NT2/D1 (cell line): ENCODE measurements at places on chromosomes 12 and 14.

DNA sequence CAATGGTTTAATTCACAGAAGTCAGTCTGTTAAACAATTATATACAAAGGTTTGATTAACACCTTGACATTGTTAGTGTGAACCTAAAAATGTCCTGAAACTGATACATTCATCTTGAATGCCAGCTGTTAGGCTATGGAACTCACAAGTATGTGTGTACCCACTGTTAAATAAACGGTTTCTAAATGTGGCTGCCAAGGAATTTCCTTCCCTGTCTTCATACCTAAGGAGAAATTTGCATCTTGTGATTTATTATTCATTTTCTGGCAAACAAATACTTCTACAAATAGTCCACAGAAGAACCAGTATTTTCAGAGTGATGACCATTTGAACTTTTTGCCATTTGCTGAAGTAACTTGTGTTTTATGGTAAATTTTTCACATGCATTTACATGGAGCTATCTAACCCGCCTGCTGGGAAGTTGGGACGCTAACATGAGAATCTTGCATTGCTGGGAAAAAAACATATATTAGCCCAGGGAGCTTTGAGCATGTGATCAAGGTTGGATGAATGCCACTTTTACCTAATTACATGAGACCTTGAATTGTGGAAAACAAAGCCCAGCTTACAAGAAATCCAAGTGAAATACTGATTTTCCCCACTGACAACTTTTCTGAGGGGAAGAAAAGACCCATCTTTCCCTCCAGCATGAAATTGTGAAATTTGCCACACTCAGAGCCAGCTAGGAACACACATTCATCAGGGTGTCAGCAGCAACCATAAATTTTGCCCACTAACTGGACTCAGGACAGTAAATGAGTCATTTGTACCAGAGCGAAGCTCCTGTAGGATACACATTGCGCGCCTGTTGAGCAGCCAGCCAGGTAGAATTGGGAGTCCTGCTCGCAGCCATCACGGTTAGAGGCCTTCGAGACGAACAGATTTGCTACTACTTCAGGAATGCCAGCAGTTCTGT lies 118.0 kb downstream of the KICS2 start:
- no peak for DNase-seq

GRCh38 chr12:125222876-125223275 lies 157.6 kb downstream of the AACS start:
- no peak for DNase-seq

GRCh38 chr14:67332468-67332867 lies 27.1 kb downstream of the ATP6V1D start:
- no peak for DNase-seq

- DNase-seq = no peak
Measured at GRCh38 chr12:110677982-110678381, 10.9 kb downstream of the HVCN1 start.

DNA sequence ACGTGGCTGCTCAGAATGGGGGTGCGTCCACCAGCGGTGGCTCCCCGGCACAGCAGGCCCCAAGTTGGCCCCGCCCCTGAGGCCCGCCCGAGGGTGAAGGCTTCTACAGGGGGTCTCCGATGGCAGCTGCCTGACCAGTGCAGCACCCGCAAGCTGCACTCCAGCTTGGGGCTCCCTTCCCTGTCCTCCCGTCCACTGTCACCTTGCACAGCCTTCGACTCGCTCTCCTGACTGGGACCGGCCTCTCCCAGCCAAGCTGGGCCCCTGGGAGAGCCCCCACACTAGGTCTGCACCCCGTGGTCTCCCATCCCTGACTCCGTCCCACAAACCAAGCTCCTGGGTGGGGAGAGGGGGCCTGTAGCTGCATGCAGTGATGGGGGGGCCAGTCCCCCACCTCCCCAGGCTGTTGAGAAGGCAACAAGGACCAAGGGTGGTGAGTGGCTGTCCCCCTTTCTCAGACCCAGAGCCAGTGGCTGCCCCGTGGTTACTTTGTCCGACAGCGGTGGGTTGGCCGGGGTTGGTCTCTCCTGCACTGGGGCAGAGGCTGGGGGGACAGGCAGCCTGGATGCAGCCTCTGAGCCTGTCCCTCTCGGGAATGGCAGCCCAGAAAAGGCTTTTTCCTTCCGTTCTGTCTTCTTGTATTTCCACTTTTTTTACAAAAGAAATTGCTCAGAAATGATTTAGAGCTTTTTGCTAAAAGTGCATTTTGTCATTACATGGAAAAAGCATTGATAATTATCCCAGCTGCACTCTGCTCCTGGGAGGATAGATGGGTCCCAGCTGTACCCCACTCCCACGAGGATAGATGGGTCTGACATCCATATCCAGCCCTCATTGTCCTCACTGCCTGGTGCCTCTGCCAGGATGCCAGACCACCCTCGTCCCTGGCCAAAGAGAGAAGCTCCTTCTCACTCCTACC lies 217.0 kb downstream of the KIF26A start:
- DNase-seq = no peak

DNA sequence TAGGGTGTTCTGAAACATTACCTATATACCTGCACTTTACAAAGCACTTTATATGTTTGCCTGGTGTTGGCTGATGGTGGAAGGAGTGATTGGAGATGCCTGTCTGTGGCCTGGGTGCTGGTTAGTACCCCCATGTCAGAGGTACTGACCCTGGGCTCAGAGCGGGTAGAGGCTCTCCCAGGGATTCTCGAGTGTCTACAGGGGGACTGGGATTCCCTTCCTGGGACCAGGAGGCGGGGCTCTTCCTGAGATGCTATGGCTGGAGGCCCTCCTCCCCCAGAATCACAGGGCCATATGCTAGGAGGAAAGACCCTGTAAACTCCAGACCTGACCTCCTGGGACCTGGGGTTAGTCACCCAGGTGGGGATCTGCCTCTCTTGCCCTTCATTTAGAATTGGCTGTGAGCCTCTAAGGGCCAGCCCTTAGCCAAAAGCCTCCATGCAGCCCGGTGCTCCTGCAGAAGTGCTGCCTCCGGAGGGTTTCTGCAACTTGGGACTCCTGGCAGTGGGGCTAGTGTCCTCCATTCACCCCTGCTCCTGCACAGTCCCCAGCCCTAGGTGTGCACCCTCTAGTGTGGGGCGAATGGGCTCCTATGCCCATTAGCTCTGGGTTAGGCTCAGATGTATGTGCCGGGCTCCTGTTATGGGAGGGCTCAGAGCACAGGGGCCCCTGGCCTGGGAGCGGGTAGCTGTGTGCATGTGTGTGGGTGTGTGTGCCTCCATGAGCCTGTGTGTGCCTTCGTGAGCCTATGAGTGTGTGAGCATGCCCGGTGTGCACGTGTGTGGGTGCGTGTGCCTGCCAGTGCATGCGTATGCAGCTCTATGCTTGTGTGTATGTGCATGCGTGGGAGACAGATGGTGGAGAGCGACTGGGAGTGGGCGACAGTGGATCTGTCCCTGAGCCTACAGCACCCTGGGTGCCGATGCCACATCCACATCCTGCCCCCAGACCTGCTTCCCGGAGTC lies 36.6 kb downstream of the RTL1 start:
- DNase-seq = no peak

- DNase-seq = no peak
Measured at GRCh38 chr12:75694534-75695268, 183.3 kb upstream of the KRR1 start.

DNA sequence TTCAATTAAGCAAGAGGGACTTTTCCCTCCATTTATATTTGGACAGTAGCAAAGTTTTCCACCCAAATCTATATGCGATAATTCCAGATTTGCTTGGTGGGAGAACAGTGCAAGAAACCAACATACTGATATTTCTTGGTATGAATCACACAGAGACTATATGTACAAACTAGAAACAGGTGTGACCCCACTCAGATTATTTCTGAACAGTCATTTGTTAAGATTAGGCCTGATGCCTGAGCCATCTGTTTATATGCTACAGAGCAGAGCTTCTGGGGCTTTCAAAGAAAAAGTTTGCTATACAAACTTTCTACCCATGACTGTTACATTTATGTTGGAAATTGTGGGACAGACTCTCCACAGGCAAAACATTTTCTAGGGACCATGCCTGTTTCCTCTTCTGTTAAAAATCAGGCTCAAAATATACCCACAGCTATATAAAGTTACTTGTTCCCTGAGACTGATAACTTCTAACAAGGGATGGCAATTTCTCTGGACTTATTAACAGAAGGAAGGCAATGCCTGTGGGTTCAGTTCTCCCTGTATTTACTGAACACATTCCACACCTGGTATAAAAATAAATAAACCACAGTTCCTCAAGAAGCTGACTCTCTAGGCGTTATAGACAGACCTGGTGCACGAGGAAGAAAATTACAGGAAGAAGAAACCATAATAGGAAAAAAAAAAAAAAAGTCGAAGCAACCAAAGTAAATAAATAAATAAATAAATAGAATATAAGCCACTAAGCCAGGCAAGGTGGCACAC lies 8.0 kb downstream of the PTPN21 start:
- no peak for DNase-seq

GRCh38 chr12:62720025-62720424 lies 214.9 kb downstream of the PPM1H start:
- no peak for DNase-seq

DNA sequence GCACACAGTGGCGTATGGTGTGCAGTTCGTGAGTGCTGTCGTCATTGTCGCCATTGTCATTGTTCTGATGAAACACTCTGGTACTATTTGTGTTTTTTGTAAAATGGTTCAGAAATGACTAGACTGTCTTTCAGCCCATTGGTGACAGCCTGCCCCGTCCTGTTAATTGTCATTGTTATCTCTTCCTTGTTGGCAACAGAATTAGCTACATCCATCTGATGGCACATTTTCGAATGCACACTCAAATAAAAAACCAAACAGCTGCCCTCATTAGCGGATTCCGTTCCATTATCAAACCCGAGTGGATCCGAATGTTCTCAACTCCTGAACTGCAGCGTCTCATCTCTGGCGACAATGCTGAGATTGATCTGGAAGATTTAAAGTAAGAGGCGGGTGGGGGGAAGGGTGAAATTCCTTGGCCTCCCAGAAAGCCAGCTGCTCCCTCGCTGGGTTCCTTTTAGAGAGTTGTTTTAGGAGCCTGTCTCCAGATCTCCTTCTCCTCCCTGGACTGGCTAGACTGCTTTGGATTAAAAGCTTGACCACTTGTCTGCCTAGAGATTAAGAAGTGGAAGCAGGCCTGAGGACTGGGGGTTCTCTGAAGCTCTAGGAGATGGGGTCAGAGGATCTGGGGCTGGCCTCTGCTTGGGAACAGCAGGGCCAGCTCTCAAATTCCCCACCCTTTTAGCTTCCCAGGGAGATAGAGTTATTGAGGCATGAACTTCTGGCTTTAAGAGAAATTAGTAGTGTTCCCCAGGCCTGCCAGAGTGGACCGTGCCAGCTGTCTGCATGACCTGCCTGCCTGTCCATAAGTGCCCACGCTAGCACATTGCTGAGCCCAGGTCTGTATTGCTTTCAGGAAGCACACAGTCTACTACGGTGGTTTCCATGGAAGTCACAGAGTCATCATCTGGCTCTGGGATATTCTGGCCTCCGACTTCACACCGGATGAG lies 43.3 kb downstream of the MMAB start:
- DNase-seq = peak; percentile 8

DNA sequence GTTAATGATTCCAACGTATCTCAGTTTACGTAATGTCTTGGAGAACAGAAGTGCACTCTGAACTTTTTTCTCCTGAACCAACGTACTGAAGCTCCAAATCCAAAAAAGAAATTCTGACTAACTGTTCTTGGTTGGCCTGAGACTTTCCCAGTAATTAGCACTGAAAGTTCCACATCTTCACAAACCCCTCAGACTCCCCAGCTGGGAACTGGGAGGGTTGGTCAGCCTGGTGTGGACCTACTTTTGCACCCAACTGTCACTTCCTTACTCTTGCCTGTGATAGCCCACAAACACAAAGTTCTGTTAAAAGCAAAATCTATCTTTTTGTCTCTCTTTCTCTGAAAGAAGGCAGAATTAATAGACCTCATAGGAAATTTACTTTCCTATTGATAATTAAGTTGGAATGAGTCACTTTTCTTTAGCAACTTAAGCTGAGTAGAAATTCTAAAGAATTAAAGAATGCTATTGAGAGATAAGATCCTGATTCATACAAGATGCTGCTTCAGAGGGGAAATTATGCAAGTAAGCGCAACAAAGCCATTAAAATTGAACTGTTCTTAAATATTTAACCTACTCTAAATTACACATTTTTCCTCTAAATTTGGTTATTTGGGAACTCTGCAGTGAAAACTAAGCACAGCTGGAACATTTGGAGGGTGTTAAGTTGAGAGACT lies 155.0 kb downstream of the EPS8 start:
- DNase-seq = no peak

DNA sequence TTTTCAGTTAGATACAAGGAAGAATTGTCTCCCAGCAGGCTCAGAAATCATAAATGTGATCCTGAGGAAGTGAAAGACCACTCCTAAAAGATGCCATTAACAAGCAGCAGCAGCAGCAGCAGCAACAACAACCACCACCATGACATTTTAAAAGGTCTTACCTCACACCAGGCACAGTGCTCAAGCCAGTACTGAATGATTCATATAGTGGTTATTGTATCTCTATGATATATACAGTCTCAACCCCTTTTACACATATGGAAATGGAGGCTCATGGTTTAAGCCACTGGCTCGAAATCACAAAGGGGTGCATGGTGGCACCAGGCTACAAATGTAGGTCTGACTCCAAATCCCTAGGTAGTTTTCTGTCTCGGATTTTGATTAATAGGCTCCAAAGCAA lies 126.9 kb downstream of the KTN1 start:
- no peak for DNase-seq

- peak; percentile 28 for DNase-seq
Measured at GRCh38 chr12:93571925-93572711, at the start of gene SOCS2. SOCS2 (plus strand) TSS chr12:93572675; CDS start chr12:93572898, 223 bp downstream.

DNA sequence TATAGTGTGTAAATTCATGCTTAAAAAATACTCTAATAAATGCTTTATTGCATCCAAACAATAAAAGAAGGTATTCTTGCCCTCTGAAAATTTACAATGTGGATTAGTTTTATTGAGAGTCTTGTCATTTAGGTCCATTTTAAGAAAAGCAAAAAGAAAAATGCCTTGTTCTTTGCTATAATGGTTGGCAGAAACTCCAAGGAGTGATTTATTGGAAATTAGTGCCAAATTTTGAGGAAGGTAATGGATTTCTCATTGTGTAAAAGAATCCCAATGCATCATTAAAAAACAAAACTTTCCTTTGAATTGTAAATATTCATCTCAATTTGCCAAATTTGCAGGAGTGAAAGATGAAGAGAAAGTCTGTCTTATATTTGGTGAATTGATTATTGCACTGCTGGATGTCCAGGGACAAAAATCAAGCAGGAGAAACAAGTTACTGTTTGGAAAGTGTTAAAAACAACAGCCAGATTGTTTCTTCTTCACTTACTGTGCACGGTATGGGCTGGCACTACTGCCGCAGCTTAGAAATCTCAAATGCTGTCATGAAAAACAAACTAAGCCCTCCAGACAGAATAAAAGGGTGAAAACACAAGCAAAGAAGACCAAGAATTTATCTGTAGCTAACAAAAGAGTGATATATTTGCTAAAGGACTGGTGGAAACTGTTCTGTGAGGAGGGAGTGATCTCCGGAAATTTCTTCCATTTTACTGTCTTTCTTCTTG lies 511.7 kb downstream of the TMTC2 start:
- no peak for DNase-seq

DNA sequence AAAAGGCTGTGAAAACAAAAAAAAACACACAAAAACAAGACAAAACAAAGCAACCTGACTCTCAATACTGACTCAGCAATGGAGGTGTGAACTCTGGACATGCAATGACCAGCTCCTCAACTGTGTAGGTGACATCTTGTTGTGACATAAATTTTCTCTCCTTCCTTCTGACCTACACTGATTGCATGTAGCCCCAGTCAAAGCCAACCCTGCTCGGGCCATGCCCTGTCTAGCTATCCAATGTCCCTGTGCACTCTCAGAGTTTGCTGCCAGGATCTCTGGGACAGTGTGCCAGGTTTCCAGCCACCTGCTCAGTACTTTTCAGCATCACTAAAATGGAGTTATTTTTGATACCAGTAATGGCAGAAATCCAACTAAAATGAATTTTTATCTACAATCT lies 18.9 kb upstream of the CRACR2A start:
- no peak for DNase-seq
